ENCODE measurements at places on chromosomes 16 and 17.

DNA sequence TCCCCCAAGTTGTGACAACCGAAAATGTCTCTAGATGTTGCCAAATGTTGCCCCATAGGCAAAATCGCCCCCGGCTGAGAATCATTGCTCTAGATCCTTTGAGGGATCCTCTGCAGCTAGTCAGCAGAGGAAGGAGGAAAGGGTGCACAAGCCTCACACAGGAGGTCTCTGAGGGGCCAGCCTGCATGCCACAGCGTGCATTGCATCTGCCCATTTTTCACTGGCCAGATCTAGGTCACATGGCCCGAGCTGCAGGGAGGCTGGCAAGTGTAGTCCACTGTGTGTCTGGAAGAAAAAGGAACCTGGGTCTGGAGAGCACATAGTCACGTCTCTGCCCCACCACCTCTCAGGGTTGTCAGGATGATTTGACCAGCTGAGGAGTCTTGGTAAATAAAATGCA, 138.2 kb downstream of the CCT6B start:
- DNase-seq, result no peak

DNA sequence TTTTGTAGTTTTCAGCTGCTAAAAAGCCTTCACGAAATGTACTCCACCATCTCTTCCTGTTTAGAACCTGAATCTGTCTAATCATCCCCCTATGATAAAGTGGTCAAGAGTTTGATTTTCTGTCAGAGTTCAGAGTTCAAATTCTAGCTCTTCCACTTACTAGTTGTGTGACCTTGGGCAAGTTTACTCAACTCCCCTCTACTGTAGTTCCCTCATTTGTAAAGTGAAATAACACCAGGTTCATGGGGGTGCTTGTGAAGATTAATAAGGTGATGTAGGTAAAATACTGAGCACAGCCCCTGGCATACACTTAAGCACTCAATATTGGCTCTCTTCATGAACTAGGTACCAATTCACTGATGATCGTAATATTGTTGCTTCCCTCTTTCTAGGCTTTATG, 1.2 kb upstream of the CDC6 start:
- no peak for DNase-seq

- DNase-seq, result no peak
Observed at GRCh38 chr16:80023865-80024264, 423.3 kb upstream of the MAF start.

GRCh38 chr17:42561897-42562387, at the start of gene COASY:
COASY (plus strand) TSS chr17:42562148; CDS start chr17:42562623, 475 bp downstream.
- peak; percentile 96 for DNase-seq

DNA sequence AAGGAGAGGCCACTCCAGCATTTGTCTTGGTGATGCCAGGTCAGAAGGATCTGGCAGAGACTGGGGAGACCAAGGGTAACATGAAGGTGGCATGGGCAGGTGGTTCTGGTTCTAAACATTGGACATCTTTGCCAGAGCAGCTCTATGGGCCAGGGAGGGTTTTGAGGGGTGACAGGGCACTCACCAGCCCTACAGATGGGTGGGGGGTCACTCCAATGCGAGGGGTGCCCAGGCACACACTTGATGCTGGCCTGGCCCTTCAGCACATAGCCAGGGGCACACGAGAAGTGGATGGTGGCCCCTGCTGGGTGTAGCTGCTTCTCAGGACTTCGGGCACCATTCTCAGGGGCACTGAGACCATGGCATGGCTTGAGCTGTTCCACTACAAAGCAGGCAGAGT, 5.5 kb upstream of the PHF12 start:
- DNase-seq, result no peak

DNA sequence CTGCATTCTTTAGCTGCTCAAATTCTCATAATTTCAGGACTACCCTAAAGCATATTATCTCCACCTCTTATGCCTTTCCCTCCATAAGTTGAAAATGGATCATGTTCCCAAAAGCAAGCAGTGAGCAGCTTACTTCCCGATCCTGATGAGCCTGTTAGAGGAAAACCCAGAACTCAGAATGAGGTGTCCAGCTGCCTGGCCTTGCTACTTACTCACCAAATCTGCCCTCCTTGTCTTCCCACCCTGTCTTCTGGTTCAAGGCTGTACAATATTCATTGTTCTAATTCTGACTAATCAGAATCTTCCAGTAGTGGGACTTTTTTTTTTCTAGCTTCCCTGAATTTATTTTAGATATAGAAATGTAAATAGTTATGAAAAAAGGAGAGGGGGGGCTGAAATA, 10.8 kb downstream of the LYRM1 start:
- no peak for DNase-seq

GRCh38 chr17:12021623-12022140, 1.0 kb downstream of the MAP2K4 start:
- peak; percentile 10 for DNase-seq

DNA sequence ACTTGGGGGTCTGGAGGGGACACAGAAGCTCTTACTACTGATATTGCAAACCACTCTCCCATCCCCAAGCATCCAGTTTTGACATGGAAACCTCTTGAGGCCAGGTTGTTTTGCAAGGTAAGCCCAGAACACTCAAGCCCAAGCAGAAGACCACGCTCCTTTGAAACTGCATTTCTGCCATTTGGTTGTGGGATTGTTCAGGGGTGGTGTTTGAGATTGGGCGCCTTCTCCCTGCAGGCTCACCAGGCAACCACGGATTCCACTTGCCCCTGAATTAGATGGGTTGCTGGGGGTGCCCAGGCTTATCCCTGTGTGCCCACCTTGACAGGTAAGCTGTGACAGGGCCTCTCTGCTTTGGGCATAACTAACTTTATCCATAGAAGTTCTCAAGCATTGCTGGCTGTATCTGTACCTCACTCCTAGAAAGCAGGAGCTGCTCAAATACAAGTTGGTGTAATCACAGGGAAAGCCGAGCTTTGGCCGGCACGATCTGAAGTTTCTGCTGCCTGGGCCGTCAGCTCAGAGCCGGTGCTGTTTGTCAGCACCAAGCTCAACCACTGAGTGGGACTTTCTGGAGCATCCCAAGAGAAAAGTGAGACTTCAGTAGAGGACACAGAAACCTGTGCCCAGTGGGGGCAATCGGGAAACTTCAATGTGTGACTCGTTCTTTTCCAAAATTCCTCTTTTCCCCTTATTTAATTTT, 93.6 kb downstream of the CYLD start:
- DNase-seq, result no peak
